Activated naive CD4-positive, alpha-beta T cell (primary cell): ENCODE measurements at places on chromosomes 12 and 14.

DNA sequence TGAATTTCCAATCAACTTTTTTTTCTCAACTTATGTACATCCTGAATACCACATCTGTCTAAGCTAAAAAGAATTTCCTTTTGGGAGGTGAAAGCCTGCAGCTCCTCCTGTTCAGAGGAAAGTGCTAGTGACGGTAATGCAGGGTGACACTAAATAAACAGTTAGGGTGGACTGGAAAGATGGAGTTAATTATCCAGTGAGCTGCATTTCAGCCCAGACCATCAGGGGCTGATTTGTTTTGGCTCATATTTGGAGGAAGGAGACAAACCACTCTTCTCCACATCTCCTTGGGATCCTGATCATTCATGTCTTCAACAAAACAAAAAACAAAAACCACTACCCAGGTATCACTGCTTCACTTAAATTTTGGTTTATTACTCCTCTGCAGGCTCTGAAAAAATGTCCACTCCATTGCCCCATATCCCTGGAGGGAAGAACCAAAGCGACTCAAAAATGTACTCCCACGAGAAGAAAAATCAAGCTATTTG lies 5.1 kb upstream of the SIX1 start:
- no peak for DNase-seq

DNA sequence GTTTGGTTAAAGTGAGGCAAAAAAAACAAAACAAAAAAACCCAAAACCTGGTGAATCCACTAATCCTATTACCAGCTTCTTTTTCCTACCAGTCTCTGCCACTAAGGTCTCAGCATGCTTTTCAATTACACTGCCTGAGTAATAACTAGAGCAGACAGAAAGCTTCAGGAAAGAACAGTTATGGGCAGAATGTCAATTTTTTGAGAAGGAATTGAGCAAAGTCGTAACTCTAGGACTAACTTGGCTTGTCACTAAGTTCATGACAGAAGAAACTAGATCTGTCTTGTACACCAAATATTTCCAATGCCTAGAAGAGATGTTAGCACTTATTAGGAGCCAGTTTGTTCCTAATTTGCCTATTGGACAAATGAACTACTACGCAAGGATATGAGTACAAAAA lies 148.8 kb upstream of the CNOT2 start:
- DNase-seq = no peak

- no peak for DNase-seq
These were observed 230.5 kb downstream of the AKAP6 start for GRCh38 chr14:32559590-32559989.

DNA sequence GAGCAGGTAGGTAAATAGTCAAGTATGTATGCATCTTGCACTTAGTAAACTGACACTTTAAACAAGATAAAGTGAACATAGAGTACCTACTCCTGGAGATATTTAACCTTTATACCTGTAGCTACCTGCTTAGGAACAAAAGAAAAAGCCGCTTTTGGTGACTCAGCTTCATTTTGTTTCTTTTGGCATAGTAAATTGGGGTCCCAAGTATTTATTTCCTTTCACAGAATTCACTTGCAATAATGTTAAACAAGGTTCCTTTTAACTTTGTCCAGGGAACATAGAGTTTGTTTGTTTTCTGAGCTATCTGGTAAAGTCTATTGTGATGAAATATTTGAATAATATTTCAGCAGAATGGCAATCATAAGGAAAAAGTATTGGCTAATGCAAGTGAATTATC lies 20.0 kb downstream of the SLCO1B3 start:
- DNase-seq = no peak

- no peak for DNase-seq
These were observed 48.7 kb upstream of the CDKN3 start for GRCh38 chr14:54348001-54348611.

DNA sequence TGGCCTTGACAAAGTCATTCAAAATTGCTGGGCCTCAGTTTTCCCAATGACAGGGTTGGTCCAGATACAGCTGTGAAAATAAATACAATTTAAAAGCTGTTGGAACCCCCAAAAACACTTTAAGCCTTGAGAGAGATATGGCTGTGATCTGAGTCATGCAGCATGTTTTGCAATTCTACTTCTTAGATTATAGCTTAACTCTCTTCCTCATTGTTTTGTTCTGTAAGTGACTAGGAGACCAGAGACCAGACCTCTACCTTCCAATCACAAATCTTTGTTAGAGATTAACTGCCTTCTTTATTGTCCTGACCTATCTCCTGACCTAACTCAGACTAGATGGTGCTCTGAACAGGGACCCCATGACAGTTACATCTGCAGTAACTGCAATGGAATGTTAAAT lies 198.1 kb downstream of the STXBP6 start:
- no peak for DNase-seq

DNA sequence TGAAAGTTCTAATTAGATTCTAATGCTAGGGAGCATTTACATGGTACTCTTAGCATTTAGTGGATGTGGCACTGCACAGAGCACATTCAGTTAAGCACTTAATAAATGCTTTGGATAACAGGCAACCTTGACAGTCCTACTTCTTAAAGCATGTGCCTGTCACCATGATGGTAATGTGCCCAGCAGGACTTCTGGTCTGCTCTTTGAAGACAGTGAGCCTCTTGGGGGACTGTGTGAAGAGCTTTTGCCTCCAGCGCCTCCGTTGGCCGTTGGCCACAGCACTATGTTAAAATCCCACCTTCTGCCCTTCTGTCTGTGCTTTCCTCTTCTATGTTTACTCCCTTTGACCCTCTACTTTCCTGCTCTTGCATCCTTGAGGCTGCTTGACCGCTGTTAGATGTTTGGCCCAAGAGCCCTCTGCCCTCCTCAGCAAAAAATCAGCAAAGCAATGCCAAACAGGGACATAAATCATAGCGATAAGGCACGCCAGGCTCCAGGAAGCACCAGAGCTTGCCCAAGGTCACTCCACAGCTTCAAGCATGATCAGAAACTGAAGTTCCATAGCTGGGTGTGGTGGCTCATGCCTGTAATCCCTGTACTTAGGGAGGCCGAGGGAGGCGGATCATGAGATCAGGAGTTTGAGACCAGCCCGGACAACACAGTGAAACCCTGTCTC lies 8.3 kb downstream of the CDKL1 start:
- DNase-seq = no peak
